ENCODE measurements at places on chromosomes 11 and 22.

DNA sequence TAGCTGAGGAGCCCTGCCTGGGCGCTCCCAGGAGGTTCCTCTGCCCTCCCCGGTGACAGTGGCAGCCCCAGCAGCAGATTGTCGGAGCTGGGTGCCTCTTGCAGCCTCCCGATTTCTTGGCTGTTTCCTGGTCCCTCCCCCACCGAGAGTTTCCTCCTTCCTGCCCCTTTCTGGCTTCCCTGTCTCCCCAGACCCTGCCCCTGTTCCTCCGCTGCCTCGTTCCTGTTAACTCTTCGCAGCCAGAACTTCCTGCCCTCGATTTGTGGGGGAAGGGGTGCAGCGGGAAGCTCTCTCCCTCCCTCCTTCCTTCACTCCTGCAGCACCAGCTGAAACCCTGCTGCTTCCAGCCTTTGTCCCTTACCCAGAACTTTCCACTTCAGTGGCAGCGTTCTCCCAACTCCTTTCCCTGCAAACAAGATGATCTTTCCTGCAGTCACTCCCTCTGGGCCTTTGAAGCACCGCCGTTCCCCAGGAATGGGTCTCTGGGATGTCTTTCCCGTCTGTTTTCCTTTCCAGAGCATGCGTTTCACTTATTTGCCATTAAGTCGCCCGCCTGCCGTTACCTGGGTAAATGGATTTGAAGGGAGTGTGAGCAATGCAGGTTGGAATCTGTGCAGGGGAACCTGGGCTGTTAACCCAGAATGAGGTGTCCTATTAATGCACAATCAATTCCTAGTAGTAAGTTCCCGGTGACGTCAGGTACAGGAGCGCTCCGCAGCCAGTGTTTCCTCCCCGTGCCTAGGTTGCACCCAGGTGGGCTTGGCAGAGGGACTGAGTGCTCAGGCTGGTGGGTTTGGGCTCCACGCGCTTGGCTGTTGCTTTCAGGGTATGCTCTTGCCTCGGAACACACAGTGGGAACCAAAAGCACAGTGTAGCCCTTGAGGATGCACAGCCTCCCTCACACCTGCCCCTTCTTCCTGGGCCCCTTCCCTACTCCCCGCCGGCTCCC is 4.3 kb downstream of the GRK2 start:
- DNase-seq = no peak

DNA sequence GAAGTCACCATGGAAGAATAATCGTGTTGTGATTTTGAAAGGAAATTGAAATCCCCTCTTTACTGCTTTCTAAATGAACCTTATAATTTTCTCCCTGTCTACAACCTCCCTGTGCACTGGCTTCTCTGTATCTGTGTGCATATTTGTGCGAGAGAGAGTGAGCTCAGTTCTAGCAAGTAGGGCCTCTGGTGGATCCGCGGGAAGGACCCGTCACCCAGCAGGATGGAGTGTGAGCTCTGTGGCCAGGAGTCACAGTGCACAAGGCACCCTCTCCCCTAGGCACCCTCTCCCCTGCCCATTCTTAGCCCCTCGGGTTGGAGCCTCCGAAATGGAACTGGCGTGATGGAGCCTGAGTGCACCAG is 109.0 kb downstream of the TRIM29 start:
- DNase-seq = no peak

- no peak for DNase-seq
These were observed 98.0 kb upstream of the TBCEL start for GRCh38 chr11:120925944-120926343.

GRCh38 chr11:65778431-65778900 is 2.3 kb downstream of the AP5B1 start:
- no peak for DNase-seq

GRCh38 chr22:40007853-40008710 is 13.3 kb downstream of the FAM83F start:
- no peak for DNase-seq

- DNase-seq = no peak
These were observed 65.0 kb downstream of the SLC36A4 start for GRCh38 chr11:93132836-93133235.

GRCh38 chr11:58941838-58942237 is 2.5 kb downstream of the GLYATL1 start:
- DNase-seq = no peak

DNA sequence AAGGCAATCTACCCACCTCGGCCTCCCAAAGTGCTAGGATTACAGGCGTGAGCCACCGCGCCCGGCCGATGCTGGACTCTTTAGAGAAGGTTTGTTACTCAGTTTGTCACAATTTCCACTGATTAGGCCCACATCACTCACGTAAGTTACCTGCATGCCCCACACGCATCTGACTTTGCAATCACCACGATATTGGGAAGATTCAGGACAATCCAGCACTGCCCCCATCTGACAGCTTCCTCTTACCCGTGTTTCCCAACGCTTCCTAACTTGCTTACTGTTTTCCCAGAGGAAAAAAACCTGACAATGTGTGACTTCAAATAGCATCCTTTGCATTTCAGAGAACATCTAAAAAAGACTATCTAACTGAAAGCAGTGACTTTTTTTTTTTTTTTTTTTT is 21.8 kb upstream of the EIF3M start:
- no peak for DNase-seq

GRCh38 chr11:120523196-120523595 is 11.6 kb downstream of the GRIK4 start:
- no peak for DNase-seq

GRCh38 chr22:40855979-40856512 is 393 bp downstream of the ST13 start:
- no peak for DNase-seq

GRCh38 chr11:112734207-112734606 is 227.0 kb upstream of the NCAM1 start:
- DNase-seq = no peak

GRCh38 chr11:57982776-57983175 is 40.9 kb upstream of the OR9Q1 start:
- DNase-seq = no peak

GRCh38 chr22:30922151-30922611 is 46.4 kb downstream of the MORC2 start:
- no peak for DNase-seq

- DNase-seq = no peak
These were observed 28.3 kb downstream of the DRD2 start for GRCh38 chr11:113446938-113447337.

DNA sequence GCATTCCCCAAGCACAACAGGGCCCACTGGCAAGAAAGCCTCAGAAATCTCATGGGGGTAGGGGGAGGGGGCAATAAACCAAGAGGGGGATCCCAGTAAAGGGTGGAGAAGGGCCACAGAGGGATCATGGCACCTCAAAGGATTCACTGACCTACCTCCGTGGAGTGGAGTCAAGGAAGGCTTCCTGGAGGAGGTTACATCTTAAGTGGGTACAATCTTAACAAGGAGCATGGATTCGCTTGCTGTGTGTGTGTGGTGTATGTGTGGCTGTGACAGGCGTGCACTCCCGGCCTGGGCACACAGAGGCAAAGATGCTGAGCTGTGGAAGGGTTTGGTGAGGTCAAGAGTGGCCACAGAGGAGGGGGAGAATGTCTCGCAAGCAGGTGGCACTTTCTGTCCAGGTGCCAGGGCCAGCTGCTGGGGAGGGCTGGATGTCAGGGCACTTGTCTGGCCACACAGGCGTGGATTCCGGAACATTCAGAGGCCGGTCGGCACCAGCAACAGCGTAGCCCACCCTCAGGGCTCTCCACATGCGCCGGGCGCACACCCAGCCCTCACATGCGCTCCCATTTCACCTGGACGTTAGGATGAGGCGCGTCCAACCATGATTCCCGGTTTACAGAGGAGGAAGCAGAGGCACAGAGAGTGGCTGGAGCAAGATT is 43.3 kb downstream of the WNT7B start:
- no peak for DNase-seq

- no peak for DNase-seq
These were observed 23.3 kb upstream of the TMEM191C start for GRCh38 chr22:21443735-21444421.

- peak; percentile 54 for DNase-seq
These were observed 70.5 kb downstream of the RPUSD4 start for GRCh38 chr11:126140926-126141280.

DNA sequence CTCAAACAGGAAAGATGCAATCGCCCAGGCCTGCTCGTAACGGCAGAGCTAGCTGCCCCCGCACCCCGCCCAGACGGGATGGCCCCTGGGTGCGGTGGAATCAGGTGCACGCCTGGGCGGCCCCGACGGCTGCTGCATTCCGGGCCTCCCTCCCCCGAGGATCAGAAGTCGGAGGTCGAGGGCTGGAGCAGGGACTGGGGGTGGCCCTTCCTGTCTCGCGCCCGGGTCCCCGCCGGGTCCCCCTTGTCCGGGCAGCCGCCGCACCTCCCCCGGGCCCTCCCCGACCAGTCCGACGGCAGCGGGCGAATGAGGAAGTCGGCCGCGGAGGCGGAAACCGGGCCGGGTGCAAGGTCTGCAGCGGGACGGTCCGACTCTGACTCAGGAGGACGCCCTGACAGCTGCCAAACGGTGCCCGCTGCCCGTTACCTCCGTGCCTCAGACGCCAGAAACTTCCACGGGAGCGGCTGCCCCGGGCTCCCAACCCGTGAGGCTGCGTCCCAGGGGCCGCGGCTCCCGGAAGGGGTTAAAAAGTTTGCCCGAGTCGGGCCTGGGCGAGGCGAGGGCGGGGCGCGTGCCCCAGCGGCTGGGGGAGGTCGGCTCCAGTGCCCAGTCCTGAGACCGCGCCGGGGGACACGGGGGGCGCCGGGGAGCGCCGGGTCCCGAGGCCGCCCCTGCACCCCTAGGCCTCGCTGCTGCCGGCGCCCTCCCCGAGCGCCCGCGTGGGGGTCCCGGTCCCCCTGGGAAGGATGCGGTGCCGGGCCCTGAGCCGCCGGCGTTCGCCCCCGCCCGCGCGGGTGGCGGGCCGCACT is 663 bp downstream of the MYH9 start:
- DNase-seq = no peak

- no peak for DNase-seq
These were observed 15.6 kb downstream of the SREBF2 start for GRCh38 chr22:41848468-41848867.

GRCh38 chr22:41245917-41246499 is 5.3 kb upstream of the CHADL start:
- DNase-seq = no peak

- no peak for DNase-seq
These were observed 135.2 kb downstream of the MAML2 start for GRCh38 chr11:96207459-96208449.

DNA sequence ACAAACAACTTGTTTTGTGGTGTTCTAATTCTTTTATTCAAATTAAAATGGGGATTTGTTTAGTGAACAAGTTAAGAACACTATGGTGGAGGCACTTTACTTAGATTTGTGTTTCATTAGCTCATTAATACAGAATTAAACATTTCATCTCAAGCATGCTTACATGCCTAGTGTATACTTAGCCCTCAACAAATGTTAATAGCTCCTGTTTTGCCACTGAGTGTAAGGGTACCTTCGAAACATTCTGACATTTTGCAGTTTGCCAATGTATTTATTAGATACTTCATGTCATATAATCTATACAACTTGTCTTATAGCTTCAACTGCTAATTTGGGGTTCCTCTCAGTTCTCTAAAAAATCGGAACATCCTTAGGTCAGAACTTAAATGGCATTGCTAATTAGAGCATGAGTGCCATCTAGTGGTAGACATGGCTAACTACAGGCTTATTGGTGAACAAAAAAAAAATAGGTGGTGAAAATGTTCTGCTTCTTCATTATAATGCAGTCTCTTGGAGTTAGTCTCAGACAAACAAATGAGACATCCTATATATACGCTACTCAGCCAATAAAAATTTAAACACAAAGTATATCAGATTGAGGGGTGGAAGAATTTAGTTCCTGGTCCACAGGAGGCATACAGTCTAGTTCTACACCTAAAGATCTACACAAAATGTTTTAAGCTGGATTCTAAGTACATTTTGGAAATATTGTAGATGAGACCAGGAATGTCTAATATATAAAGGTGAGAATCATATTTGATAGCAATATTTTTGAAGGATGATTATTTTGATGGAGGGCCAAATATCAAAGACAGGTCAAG is 4.9 kb upstream of the CNTN5 start:
- no peak for DNase-seq

DNA sequence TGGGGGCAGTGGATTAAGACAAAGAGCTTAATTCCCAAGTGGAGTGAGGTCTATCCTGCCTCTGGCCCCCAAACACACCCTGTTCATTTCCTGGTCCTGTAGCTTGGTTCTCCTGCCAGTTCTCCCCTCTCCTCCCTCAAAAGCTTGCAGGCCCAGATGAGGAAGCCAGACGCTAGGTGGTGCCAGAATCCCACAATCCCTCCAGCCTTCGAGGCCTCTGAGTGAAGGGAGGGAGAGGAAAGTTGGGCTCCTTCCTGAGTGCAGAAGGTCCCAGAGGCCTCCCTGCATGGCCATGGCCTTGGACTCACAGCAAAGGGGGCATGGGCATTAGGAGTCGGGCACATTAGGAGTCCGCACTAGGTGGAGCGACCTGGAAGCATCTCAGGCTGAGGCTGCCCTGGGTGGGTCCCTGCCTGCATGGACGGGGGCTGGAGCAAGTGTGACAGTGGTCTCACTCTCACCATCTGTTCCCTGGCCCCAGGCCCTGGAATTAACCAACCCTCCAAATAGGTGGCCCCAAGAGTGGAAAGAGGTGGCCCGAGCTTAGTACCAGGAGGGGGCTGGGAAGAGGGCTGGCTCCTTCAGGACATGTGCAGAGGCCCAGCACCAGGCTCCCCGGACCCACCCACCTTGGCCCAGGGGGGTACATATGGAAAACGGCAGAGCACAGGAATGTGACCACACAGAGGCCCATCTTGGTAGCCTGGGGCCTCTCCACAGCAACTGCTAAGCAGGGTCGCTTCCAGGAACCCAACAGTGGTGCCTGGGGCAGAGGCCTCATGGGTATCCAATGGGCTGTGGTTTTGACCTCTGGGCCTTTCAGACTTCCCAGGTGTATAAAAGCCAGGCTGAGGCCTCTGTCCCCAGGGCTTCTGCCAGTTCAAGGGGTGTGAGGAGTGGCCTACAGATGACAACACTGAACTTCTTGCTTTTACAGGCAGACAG is 5.2 kb downstream of the FXYD2 start:
- DNase-seq = peak; percentile 66

DNA sequence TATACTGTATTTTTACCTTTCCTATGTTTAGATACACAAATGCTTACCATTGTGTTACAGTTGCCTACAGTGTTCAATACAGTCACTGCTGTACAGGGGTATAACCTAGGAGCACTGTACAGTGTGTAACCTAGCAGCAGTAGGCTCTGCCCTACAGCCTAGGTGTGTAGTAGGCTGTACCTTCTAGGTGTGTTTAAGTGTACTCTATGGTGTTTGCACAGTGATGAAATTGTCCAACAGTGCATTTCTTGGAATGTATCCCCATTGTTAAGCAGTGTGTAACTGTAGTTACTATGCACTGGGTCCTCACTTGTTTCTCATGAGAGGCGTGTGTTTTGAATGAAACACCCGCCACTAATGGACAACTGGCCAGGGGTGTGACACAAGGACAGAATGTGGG is 269.0 kb downstream of the OPCML start:
- no peak for DNase-seq

GRCh38 chr11:58888579-58888978 is 44.1 kb upstream of the GLYATL2 start:
- no peak for DNase-seq

GRCh38 chr11:103903621-103904323 is 132.7 kb upstream of the DDI1 start:
- no peak for DNase-seq

- DNase-seq = no peak
These were observed 729 bp upstream of the CHKB start for GRCh38 chr22:50583294-50583861.
